Daoy (cell line): ENCODE measurements at places on chromosomes 4 and X. TPM values are rescaled to one million over a fixed set of nuclear protein-coding genes. Genes with fewer than 3 reads are reported as not detected.

KCNIP4 gene
- total RNA-seq, result not detected in 2 replicates

RASSF6 gene
- total RNA-seq, result not detected in 2 replicates

GPAT3 gene
- total RNA-seq, result 29.7 and 31.3 TPM in 2 replicates

- no peak for DNase-seq
These were observed 92.4 kb upstream of the SMIM10 start for GRCh38 chrX:134898440-134898839.

- DNase-seq, result no peak
These were observed 75.1 kb downstream of the GAB1 start for GRCh38 chr4:143411527-143412419.

DNA sequence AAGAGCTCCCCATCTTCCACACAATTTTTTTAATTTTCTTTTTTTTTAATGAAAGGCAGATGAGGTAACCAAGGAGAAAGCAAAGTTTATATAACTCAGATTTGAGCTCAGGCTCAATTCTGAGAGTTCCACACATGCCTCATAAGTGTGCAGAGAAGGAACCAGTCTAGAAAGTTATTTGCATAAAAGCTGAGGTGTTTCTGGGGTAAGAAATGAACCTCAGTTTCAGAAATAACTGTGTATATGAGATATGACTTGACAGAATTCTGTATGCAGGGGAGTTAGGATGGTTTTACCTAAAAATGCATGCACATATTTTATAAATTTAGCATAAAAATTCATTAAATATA, 51.3 kb downstream of the DTHD1 start:
- DNase-seq, result no peak

DNA sequence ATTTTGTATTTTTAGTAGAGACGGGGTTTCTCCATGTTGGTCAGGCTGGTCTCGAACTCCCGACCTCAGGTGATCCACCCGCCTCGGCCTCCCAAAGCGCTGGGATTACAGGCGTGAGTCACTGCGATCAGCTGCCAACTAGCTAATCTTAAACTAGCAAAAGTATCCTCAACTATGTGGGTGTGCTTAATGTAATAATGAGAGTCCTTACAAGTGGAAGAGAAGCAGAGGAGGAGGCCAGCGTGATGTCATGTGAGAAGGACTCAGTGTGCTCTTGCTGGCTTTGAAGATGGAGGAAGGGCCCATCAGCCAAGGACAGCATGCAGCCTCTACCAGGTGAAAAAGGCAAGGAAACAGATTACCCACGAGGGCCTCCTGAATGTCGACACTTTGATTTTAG, 19.6 kb downstream of the SCD5 start:
- DNase-seq, result peak; percentile 39

DNA sequence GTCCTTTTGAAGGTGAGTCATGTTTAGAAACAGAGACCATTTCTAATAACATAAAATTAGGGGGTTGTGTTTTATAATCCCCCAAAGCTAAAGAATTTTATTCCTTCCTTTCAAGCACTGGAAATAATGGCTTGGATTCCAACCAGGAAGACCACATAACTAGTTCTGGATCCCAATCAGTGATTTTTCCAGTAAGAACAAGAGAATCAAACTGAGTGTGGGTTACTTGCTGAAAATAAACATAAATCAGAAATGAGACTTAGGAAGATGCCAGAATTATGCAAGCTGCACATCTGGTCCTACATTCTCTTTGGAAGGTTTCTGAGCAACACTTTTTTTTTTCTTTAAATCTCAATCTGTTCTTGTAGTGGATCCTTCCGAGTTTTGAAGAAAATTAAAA, 76.3 kb downstream of the SOWAHB start:
- DNase-seq, result no peak

GRCh38 chr4:56972389-56972788, 5.0 kb downstream of the NOA1 start:
- DNase-seq, result no peak

GRCh38 chrX:54602563-54602962, 72.5 kb downstream of the GNL3L start:
- DNase-seq, result no peak

DNA sequence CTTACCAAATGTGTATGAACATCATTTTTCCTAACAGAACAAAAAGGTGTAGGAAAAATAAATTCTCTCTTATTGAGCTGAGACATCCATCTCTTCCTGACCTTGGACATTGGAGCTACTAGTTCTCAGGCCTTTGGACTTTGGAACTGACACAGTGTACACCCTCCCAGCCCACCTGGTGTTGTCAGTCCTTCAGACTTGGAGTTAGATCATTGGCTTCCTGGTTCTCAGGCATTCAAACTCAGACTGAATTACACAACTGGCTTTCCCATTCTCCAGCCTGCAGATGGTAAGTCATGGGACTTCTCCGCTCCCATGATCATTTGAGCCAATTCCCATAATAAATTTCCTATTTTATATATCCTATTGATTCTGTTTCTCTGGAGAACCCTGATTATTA, 84.8 kb upstream of the EDNRA start:
- no peak for DNase-seq

DNA sequence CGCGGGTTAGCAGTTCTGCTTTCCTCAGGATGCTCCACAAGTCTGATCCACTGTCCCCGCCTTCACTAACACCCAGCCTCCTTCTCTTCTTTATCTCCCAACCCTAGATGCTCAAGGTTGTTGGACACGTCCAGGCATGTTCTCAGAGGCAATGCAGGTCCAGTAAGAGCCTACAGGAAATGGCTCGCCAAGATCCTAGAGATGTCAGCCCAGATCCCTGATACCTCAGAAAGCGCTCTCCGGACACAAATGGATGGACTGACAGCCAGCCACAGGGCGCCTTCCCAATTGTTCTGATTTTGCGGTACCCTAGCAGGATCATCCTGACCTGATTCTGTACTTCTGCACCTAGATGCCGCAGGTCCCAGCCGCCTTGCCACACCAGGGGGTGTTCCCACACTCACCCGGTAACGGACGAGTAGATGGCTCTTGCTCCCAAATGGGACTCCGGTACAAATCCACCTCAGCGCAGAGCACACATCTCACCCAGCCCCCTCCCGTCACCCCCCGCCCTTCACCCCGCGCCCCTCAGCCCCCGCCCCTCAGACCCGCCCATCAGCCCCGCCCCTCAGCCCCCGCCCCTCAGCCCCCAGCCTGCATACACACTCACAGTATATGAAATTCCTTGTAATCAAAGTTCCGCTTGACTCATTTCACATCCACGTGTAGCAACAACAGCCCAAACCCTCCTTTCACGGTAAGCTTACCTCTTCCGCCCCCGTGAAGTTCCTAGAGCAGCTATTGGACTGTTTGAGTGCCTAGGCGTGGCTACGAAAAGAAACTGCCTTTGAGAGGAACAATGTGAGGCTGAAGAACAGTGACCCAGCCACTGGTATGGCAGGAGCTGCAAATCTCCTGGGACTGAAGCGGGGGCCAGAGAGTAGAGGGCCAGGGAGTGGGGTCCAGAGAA, at the start of gene EDA2R:
EDA2R (minus strand) TSS at position 488 of the 910 bp plus-strand sequence. CDS start 23,058 bp downstream, outside the sequence.
- DNase-seq, result peak; percentile 17
